ENCODE measurements at places on chromosomes 3 and 15.

- no peak for DNase-seq
Measured at GRCh38 chr3:160796813-160797164, 40.8 kb downstream of the PPM1L start.

DNA sequence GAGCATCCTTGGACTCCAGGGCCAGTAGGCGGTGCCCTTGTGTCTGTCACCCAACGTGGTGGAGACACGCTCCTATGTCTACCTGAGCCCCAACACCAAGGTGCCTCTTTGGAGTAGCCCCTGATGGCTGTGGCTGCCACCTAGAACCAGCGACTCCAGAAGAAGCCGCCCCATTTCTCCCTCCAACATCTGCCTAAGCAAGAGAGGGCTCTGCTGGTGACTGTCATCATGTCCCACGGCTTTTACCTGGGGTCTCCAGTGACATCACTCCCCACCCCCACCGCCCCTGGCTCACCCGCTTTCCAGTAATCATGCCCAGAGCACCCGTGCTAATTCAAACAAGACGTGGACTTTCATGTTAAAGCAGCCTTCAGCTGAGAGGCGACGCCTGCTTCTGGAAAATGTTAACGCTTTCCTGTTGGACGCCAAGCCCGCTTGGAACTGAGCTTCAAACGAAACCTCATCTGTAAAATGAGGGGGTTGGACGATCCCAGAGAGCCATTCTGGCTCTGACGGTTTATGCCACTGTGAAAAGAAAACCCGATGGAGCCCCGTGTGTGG, 57.0 kb downstream of the ISG20 start:
- no peak for DNase-seq

GRCh38 chr3:27325419-27325818, 43.8 kb downstream of the NEK10 start:
- no peak for DNase-seq

DNA sequence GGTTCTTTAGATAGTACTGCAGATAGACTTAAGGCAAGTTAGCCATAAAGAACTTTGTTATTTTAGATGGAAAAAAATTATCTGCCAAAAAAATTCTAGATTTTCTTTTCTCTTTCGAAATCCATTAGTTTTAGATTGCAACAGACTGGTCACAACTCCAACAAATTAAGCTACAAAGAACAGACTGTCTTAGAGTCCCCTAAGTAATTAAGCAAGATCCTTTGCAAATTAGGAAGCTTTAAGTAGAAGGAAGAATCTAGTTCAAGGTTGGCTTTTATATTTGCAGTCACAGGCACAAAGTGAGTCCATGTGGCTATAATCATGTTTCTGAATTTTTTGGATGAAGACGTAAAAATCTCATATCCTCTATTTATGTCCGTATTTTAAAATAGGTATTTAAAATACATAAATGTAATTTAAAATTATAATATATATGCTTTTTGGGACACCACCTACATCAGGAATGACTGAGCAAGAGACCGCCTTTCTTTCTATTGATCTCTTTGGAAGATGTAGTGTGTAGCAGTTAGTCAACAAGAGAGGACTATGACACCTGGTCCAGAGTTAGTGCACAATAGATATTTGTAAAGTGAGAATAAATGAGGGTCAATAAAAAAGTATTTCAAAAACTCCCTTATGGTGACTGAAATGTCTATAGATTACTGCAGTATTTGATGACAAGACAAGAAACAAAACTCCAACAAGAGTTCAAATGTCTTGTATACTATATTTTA, 34.4 kb downstream of the TMEM45A start:
- DNase-seq: no peak

GRCh38 chr3:173932624-173933023, 535.1 kb downstream of the NLGN1 start:
- DNase-seq: no peak

DNA sequence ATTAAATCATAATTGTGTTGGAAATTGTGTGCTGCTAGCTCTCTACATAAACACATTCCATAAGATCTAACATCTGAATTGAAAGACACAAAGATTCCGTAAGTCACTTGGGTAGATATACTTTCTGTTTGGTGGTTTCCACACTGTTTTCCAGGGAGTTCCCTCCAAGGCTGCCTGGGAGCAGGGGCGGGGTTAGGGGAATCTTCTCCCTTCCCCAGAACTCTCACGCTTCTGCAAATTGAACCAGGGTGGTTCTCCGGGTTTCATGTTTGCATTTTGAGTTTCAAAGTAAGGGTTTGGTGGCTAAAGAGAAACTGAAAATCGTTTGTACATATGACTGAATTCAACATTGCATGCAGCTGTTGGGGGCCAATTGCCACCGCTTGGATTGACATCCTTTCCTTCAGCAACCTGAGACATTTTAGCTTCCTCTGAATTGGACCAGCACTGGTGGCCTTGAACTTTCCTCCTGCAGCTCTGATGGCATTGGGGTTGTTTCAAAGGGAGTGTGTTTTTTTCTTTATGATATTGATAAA, 192.7 kb upstream of the FEZF2 start:
- no peak for DNase-seq

- no peak for DNase-seq
Measured at GRCh38 chr3:32432045-32432710, 40.5 kb downstream of the CMTM7 start.

- DNase-seq: no peak
Measured at GRCh38 chr3:76841747-76842146, 198.2 kb upstream of the ROBO2 start.

DNA sequence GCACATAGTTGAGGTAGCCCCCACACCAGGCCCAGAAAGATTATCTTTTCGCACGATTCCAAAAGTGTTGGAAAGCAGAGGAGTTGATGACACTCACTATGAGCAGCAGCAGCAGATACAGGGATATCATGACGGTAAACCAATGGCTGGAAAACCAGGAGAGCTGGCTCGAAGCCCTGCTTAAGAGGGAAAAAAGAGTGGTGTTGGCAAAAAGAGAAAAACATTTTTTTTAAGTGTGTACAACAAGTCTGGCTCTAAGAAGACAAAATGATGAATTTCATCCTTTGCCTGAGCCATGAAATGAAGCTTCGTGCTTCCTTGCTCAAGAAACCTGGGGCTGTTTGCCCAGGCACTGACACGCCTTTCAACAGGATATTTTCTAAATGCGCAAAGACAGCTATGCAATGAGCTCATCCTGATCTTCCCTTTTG, 27.3 kb downstream of the PARP16 start:
- DNase-seq: no peak

GRCh38 chr15:101242160-101242998, 9.5 kb downstream of the CHSY1 start:
- DNase-seq: no peak

DNA sequence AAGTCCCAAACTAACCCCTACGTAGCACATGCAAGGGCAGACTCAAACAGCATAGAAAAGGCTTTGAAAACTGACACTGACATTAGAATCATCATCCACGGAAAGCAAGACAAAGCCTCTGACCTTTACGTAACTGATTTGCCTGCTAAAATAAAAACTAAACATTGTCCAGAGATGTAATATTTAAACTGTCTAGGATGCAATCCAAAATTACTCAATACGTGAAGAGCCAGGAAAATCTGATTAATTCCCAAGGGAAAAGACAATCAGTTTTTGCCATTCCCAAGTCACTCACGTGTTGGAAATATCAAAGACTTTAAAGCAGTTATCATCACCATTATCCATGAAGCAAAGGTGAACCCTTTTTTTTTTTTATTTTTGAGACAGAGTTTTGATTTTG, 13.3 kb upstream of the IQCF1 start:
- DNase-seq: no peak

GRCh38 chr3:29591579-29591978, 310.7 kb downstream of the RBMS3 start:
- no peak for DNase-seq

- no peak for DNase-seq
Measured at GRCh38 chr3:88408935-88409334, 259.2 kb downstream of the C3orf38 start.

- DNase-seq: no peak
Measured at GRCh38 chr15:85652457-85652856, 142.3 kb downstream of the KLHL25 start.

DNA sequence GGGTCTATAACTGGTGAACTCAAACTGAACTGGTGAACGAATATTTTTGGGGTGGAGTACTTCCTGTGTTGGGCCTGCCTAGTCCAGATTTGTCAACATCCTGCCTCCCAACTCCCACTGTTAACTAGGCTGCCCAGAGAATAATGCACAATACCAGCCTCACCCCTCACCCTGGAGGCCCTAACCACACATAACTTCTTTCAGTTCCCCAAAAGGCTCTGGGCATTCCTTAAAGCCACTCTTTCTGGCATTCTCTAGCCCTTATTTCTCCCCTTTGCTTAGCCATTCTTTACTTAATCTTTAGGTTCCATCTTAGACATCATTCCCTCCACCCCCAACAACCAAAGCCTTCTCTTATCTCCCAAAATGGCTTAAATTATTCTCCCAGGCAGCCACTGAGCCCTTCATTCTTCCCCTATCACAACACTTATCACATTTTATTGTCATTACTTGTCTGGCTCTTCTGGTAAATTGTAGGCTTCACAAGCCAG, 9.1 kb upstream of the SEC11A start:
- DNase-seq: no peak

- DNase-seq: no peak
Measured at GRCh38 chr3:155853214-155854140, 750 bp downstream of the SLC33A1 start.

DNA sequence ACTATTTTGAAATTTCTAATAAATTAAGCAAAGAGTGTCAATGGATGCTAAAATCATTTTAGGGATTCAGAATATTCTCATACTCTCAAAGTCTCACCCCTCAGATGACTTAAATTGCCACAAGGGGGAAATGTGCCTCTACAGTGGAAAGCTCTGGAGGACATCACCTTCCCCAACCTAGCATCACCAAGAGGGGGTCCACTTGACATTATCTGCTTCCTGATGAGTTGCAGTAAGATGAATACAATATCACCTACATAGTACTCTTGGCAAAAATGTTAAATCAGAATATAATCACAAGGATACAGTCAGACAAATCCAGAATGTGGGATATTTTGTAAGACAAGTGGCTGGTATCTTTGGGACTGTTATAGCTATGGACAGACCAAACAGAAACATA, 290.1 kb downstream of the MFSD1 start:
- DNase-seq: no peak

DNA sequence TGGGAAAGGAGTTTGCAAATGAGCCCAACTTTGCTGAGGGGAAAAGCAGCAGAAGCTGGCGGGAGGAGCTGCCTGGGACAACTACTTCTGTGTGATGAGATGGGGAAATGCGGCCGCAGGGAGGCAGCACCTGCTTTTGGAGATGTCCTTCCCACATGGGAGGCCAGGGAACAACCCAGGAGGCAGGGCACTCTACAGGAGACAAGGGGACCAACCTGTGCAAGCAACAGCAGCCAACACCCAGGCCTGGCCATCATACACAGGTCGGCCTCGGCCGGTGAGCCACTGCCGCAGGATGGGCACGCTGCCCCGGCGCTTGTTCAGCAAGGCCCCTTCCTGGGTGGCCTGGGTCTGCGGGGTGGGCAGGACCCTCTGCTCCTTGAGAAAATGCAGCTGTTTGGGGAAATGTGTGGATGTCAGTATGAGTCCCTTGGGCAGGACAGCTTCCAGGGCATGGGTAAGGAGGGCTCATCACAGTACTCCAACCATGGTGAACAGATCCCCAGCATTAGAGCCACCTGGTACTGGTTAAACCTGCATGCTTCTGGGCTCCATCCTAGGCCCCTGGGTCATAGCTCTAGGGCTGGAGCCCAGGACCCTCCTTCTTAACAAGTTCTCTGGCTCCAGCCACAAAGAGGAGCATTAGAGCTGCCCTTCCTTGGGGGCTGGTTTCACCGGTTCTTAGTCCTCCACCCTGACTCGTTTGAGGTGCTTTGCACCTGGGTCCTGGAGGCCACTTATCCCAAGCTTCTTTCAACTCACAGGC, 11.6 kb downstream of the EPB42 start:
- no peak for DNase-seq

GRCh38 chr3:3815206-3815605, 16.0 kb downstream of the LRRN1 start:
- no peak for DNase-seq

Data from activated CD4-positive, alpha-beta T cell treated with anti-CD3 and anti-CD28 coated beads for 24 hours (primary cell).